ENCODE measurements at places on chromosomes 7 and 10. TPM values are rescaled to one million over a fixed set of nuclear protein-coding genes. Genes with fewer than 3 reads are reported as not detected.

DNA sequence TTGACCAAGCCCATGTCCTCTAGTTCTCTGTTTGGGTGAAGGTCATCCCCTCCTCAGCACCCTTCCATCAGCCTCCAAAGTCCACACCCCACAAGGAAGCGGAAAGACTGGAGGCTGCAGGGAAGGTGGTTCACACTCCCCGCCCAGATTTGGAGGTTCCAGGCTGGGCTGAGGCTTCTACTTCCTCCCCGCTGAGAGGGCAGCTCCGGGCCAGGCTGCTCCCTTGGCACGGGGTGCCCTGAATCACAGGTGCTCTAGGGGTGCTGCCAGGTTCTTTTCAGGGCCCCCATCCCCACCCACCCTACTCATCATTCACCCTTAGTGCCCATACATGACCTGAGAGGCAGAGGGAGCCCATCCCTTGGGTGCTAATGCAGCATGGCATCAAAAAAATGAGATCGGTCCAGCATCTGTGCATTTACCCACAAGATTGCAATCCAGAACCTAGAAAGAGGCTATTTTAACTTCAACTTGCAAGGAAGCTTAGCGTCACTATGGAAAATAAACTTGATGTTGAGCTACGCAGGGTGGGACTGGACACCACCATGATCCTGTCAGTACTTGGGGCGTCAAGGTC is 47.3 kb upstream of the ZMIZ1 start:
- no peak for DNase-seq

DNA sequence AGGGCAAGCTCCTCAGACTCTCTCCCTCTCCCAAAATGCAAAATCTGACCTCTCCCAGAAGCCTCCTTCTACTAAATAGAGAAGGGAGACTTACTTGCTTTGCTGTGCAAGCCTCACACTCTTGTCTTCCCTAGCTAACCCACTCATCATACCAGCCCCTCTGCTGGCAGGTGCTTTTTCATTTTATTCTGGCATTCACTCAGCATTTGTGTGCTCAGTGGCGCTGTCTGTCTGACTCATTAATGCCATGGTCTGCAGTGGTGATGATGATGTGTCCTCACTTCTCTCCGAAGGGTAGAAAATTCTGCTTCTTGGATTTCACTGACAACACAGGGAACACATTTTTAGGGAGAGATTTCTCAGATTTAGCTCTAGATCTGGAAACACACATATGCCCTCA is 22.0 kb upstream of the BTRC start:
- DNase-seq = no peak

GRCh38 chr7:38160003-38160571 is 18.0 kb upstream of the STARD3NL start:
- peak; percentile 27 for DNase-seq

- no peak for DNase-seq
These were observed 29.6 kb upstream of the ICA1 start for GRCh38 chr7:8291397-8292141.

DNA sequence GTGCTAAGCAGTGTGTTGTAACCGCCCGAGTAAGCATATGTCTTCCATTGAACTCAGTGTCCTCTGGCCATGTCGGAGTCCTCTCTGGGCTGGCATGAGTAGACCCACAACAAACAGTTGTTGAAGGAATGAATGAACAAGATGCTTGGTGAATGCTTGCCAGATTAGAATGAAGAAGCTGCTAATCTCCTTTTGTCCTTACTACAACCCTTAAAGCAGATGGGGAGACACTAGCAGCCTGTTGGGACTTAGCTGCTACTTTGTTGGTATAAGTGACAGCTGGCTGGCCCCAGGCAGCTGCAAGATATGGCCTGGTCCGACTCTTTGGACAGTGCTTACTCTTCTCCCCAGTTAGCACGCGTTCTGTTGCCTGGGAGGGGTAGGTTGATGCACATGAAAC is 370.1 kb downstream of the RPS24 start:
- no peak for DNase-seq

DNA sequence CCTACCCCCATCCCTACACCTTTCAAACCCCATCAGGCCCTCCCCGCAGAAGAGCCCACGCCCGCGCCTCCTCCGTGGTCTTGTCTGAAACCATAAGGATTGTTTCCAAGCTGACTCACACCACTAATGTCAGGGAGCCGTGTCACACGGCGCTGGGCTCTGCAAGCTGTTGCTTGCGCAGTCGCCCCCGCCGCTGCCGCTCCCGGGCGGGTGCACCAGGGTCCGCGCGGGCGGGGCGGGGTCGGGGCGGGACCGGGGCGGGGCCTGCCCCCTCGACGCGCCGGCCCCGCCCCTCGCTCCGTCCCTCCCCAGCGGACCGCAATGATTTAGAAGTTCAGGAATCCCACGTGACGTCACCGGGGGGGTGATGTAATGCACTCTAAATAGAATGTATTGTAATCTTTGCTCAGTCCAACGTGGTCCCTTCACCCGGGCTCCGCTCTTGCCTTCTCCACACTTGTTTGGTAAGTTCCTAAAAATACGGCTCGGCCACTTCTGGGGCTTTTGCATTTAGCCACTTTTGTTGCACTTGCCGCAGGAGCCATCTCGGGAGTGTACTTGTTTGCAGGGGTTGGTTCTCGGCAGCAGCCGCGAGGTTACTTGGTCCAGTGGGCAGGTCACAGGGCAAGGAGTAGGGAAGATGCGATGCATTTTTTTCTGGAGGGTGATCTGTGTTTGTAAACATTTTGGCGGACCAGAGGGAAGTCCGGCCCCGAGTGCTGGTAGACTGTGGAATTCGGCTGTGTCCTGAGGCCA is 3.2 kb upstream of the CREB5 start:
- DNase-seq = peak; percentile 83

- DNase-seq = no peak
These were observed 11.8 kb upstream of the OPN4 start for GRCh38 chr10:86642499-86642898.

- no peak for DNase-seq
These were observed 107.2 kb downstream of the CNTNAP2 start for GRCh38 chr7:146223851-146224250.

GRCh38 chr10:11757454-11757820 is 15.3 kb downstream of the ECHDC3 start:
- no peak for DNase-seq

MMRN2 gene
- 8.9 TPM for total RNA-seq

DNA sequence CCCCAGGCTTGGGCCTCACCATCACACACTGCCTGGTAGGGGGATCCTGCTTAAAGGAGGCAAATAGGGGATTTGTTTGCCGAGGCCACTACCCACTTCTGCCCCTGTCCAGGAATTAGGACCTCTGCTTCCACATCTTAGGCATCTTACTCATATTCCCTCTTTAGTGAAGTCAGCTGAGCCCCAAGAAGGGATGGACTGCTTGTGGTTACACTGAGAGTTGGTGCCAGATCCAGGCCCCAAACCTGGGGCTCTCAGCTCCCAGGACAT is 1.6 kb upstream of the GPRIN2 start:
- DNase-seq = no peak

- DNase-seq = no peak
These were observed 51.0 kb upstream of the NOBOX start for GRCh38 chr7:144454256-144455039.

DNA sequence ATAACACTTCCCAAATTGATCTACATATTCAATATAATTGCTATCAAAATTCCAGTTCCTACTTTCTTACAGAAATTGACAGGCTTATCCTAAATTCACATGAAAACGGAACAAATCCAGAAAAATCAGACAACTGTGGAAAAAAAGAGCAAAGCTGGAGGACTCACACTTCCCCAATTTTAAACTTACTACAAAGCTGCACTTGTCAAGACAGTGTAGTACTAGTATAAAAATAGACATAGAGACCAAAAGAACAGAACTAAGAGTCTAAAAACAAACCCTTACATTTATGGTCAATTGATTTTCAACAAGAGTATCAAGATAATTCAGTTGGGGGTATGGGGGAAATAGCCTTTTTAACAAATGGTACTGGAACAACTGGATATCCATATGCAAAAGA is 27.5 kb downstream of the LMBR1 start:
- no peak for DNase-seq

DNA sequence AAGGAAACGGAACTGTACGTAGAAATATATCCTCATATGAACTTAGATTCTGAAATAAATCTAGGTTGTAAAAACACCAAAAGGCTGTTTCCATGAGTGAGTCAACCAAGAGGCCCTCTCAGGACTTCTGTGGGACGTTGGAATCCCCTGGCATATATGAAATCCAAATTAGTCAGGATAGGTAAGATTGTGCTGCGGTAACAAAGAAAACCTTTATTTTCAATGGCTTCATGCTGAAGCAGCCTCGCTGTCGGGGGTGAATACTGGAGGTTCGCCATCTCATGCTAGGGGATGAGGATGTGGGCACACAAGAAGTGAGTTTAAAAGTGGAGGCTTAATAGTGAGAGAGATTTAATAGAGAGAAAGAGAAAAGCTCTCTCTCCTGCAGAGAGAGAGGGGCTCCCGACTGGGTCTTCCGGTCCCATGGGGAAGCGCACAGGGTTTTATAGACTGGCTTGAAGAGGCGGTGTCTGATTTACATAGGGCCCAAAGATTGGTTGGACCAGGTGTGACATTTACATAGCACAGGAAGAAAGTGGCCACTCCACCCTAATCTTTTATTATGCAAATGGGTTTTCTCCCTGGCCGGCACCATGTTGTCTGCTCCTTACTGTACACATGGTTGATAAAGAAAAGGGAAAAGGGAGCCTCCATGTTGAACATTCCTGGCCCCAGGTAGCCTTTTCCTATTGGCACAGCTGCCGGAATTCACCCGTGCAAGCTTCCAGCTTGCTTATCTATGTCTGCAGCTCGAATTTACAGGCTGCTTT is 52.3 kb upstream of the SEPHS1 start:
- DNase-seq = no peak

DNA sequence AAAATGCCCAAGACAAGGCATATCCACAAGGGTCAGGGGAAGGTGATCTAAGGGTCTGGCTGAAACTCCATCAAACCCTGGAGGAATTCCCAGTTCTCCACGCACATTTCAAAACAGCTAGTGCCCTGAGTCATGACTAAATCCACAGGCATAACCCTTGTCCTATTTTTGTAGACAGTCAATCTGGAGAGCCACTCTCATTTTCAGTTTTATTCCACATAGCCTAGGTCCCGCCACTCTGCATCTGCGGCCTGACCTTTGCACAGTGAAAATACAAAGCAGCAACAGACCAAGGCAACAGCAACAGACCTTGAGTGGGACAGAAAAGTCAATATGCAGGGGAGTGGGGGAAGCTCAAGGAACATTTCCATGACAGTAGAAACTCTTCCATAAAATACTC is 201.4 kb upstream of the NPVF start:
- peak; percentile 22 for DNase-seq

NPC1L1 gene
- total RNA-seq = not detected

DNA sequence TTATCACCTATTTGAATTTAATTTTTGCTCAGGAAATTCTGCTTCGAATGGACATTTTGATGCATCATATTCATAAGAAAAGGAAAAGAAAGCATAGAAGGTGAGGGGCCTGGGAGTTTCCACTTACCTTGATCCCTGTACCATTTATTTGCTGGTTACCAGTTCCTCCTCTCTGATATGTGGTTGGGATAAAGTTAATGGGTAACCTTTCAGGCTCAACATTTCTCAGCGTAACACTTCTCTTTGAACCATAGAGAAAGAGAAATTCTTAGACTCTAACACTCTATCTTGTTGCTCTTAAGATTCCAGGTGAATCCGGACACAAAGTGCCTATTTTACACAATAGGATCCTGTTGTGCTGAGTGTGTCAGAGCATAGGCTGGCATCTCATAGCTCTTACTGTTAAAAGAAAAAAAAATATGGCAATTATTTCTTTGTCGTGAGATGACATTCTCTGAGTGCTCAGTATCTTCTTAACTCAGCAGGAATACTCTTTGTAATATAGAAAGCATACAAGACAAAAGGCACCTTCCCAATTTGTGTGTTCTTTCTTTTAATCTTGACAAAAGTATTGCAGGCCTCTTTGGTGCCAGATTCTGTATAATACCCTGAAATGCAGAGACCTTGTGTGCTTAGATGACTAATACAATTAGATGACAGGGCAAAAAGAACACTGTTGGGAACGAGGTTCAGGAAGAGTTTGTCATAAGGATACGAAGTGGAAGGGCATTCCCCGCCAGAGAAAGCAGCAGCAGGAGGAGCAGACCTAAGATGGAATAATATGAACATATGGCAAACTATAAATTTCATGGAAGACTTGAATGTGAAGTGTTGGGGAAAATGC is 689.6 kb downstream of the NRG3 start:
- DNase-seq = no peak

DNA sequence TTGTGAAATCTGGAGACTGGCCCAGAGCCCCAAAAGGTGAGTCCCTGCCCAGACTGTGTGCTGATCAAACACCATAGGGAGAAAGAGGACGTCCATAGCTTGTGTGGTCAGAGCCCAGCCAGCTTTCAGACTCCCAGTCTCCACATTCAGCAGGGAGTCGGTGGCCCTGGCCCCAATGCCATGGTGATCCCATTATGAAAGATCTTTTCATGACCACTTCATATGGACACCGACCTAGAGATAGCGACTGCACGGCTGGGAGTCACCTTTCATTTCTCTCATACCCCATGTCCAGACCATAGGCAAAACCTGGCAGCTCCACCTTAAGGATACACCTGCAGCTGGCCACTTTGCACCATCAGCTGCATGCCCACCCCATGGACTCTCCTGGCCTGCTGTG is 126.4 kb downstream of the ARHGAP22 start:
- no peak for DNase-seq

GRCh38 chr10:93245147-93245546 is 171.5 kb downstream of the CYP26A1 start:
- no peak for DNase-seq

WNT8B gene
- total RNA-seq = not detected

DNA sequence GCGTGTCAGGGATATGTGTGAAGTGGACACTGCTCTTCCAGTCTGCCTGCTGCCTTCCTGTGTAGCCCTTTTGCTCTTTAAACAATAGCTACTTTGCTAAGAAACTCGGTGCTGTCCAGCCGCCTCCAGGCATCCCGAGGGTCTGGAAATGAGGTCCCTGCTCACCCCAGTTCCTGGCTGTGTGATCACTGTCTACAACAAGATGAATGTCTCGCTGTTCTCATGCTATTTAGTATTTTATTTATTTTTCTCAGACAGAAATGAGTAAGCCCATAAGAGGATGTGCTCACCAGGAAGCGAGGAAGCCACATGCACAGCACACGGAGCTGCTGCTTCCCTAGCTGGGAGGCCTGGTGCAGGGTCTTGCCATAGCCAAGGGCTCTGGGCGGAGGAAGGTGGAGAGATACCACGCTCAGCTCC is 167.0 kb upstream of the PITRM1 start:
- DNase-seq = no peak

DNA sequence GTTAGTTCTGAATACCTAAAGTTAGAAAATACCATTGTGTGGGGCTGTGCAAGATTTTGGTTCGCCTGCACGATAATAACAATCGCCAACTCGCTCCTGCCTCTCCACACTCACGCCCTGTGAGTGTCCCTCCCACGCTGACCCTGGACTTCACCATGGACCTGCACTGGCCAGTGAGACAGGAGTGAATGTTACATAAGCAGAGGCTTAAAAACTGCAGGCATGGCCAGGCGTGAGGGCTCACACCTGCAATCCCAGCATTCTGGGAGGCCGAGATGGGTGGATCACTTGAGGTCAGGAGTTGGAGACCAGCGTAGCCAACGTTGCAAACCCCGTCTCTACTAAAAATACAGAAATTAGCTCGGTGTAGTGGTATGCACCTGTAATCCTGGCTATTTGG is 68.4 kb downstream of the TCERG1L start:
- DNase-seq = no peak

- no peak for DNase-seq
These were observed 67.8 kb downstream of the FRMD4A start for GRCh38 chr10:14262836-14263425.

HKDC1 gene
- 26.8 TPM for total RNA-seq
